Muscle of leg (tissue), 16 donors: ENCODE measurements at places on chromosomes 6 and 20.

- peak; percentile 37 for DNase-seq
These were observed 285.7 kb downstream of the BTBD9 start for GRCh38 chr6:38354037-38354381.

- DNase-seq, result no peak
These were observed 441.8 kb upstream of the DEFB115 start for GRCh38 chr20:30815577-30816181.

GRCh38 chr20:59625214-59625922, 21.0 kb downstream of the PHACTR3 start:
- no peak for DNase-seq

DNA sequence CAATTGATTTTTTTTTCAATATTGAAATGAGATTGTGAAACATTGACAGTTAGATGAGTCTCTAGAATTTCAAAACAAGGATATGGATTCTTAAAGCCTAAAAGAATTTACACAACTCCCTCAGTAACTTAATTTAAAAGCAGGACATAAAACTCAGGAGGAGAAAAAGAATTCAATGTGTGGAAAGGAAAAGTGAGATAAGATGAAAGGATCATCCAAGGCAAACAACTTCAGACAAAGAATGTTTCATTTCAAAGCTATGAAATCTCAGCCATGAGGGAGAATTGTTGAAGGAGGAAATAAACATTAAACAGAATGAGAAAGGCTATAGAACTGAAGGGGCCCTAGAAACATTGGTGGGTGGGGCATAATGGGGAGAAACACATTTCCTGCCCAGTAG, 191.7 kb upstream of the NOX3 start:
- no peak for DNase-seq

- DNase-seq, result no peak
These were observed 157.3 kb downstream of the BTBD9 start for GRCh38 chr6:38482466-38482865.

- peak; percentile 39 for DNase-seq
These were observed 128.8 kb downstream of the FOXO3 start for GRCh38 chr6:108689272-108690161.

GRCh38 chr6:4664117-4664626, 112.0 kb upstream of the CDYL start:
- peak; percentile 96 for DNase-seq

GRCh38 chr6:46932526-46933319, 11.0 kb upstream of the ADGRF5 start:
- no peak for DNase-seq

GRCh38 chr6:135073217-135073616, 18.6 kb upstream of the HBS1L start:
- DNase-seq, result no peak

DNA sequence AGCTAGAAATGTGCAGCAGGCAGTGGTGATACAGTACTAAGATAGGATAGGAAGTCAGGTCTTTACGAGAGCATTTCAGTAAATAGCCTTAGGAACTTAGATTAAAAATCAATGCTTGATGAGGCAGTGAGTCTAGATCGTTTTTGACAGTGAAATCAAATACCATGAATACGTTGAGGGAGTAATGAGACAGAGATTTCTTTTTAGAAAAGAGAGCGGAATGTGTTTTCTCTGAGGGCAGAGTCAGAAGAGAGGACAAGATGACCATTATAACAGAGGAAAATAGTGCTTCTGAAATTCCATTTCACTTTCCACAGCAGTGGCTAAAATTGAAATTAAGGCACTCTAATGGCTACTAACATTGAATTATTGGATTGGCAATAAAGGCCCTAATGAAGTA, 339.6 kb downstream of the UTRN start:
- no peak for DNase-seq

GRCh38 chr6:92180090-92180489, 1239.3 kb downstream of the EPHA7 start:
- DNase-seq, result no peak

DNA sequence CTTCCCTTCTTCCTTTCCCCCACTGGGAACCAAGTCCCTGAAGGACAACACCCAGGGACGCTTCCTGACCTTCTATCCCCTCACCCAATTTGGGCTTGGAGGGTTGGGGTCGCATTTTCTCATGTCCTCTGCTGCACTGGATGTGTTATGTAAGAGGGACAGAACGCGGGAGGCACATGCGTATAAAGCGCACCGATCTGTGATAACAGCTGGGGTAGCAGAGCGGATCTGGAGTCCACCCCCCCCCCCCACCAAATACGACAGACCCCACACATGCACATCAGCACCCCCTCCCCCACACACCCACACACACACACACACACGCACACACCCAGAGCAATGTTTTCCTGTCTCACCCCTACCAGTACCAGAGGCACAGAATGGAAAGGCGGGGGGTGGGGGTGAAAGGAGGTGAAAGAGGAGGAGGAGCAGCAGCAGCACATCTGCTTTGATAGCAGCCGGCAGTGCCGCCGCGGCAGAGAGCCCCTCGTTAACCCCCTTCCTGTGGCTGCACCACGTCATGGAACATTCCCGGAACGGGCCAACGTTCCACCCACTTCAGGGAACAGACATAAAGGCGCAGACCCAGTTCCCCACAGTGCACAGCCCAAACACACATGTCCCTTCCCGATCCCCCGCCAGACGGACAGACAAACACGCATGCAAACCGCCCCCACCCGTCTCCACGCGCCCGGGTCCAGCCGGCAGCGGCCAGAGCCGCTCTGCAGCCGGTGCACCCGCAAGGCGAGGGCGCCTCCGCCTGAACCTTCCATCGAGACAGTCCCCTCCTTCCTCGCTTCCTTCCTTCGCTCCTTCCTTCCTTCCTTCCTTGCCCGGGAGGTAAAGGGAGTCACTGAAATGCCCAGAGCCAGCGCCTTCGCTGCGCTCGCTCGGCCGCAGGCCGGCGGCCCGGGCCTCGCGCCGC, 590 bp downstream of the HIVEP2 start:
- peak; percentile 96 for DNase-seq

DNA sequence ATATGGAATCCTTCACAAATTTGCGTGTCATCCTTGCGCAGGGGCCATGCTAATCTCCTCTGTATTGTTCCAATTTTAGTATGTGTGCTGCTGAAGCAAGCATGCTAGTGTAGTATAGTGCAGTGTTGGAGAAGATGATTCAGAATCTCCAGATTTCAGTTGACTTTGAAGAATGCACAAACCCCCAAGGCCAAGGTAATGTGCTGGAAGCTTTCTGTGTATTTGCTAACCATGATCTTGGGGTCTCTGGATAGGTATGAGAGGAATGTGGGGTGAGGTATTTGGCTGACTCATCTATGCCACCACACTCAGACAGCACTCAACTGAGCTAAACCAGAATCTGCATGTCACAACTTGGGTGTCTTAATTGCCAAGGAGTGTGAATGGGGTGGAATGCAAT, 42.6 kb upstream of the DEK start:
- DNase-seq, result no peak

DNA sequence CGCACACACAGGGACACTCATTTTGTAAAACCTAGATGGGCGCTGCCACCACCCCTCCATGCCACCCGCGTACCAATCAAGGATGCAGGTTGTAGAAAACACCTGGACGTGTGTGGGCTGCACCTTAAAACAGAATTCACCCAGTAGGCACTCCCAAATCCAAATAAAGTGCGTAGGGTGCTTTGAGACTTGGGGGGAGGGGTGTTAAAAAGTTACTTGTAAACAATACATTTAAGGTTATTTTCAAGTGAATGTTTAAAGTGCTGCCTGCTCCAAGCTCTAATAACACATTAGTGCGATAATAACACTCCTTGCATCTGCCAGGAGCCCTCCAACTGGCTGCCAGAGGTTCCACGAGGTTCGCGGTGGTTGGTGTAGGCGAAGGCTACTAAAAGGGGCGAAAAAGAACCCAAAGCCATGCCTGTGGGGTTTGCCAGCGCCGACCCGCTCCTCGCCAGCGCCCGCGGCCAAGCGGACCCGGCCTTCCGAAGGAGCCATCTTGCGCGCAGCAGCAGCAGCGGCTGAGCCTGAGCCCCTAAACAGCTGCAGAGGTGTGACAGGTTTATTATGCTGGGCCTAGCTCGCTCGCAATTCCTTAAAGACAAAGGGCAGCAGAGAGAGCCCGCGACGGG, 11.5 kb downstream of the FOXC1 start:
- DNase-seq, result no peak

DNA sequence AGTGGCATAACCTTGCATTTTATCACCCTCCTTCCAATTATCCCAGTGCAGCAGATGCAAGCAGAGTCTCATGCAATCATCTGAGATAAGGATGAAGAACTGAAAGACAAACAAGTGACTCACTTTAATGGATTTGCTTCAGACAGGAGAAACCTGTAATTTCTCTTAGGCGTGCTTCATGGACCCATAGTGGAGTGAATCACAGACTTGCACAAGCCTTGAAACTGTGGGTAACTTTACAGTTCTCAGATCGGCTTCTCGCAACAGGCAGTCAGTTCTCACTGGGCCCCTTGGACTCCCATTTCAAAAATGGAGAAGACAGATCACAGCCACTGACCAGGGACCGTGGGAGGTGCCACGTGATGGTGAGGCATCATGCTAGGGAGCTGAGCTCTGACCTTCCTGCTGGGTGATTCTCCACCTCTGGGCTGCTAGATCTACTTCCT, at the start of gene ADGRF4:
Gene ADGRF4 (plus strand): TSS at position 239 of the 446 bp plus-strand sequence. CDS start 8,666 bp downstream, outside the sequence.
- DNase-seq, result no peak

DNA sequence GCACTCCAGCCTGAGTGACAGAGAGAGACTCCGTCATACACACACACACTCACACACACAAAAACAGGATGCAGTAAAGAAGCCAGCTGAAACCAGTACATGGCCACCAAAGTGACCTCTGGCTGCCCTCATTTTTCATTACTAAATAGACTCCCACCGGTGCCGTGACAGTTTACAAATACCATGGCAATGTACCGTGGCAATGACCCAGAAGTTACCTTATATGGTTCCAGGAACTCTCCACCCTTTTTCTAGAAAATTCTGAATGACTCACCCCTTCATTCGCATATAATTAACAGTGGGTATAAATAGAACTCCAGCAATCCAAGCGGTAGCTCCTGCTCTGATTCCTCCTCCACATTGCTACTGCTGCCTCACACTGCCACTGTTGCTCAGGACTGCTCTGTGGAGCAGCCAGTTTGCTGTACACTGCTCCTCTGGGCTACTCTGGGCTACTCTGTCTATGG, 57.7 kb downstream of the SNX5 start:
- DNase-seq, result peak; percentile 88

- no peak for DNase-seq
These were observed 259.0 kb downstream of the HIVEP2 start for GRCh38 chr6:142685852-142686506.

GRCh38 chr6:147674794-147675193, 166.3 kb downstream of the SAMD5 start:
- DNase-seq, result no peak

- DNase-seq, result no peak
These were observed 10.5 kb downstream of the GNAS-AS1 start for GRCh38 chr20:58839991-58840747.

GRCh38 chr6:130778946-130779657, 48.1 kb upstream of the SMLR1 start:
- peak; percentile 93 for DNase-seq

GRCh38 chr6:120056085-120056484, 706.5 kb upstream of the MAN1A1 start:
- DNase-seq, result no peak

GRCh38 chr6:169231790-169232506, 21.7 kb downstream of the THBS2 start:
- no peak for DNase-seq

DNA sequence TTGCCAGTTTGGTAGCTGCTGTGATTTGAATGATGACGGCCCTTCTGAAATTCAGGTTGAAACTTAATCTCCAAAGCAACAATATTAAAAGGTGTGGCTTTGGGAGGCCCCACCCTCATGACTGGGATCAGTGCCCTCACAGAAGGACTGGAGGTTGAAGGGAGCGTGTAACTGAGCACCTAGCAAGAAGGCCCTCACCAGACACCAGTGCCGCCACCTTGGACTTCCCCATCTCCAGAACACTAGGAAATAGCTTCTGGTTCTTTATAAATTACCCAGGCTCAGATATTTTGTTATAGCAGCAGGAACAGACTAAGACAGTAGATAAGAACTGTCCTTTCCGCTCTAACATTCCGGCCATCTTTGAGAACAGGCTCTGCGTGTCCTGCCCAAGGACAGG, 243.1 kb downstream of the DLL1 start:
- DNase-seq, result no peak

DNA sequence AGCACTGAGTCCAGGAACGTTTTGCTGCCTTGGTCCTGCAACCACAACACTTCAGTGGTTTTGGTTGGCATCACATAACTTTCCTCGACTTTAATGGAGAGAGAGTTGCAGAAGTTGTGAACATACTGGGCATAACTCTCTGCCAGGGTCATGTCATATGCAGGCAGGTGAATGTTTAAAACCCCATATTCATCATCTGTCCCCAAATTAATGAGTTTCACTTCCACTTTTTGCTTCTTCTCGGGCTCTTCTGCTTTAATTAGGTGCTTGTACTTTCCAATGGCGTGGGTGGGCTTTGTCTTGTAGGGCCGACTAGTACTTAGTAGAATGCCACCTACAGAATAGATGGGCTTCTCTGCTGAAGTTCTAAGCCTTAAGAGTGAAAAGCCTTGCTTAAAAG, 45.2 kb upstream of the TFAP2A start:
- DNase-seq, result no peak

- no peak for DNase-seq
These were observed 57.4 kb downstream of the NINL start for GRCh38 chr20:25527949-25528348.

- no peak for DNase-seq
These were observed 181.4 kb downstream of the GMPR start for GRCh38 chr6:16419636-16420336.

- no peak for DNase-seq
These were observed 77.5 kb upstream of the NNAT start for GRCh38 chr20:37443596-37443995.
